ENCODE measurements at places on chromosomes 2 and 18.

- ATAC-seq = no peak
Measured at GRCh38 chr2:69221960-69222751, 164.9 kb downstream of the GFPT1 start.

GRCh38 chr18:48265328-48265727 lies 143.9 kb downstream of the ZBTB7C start:
- ATAC-seq = no peak

DNA sequence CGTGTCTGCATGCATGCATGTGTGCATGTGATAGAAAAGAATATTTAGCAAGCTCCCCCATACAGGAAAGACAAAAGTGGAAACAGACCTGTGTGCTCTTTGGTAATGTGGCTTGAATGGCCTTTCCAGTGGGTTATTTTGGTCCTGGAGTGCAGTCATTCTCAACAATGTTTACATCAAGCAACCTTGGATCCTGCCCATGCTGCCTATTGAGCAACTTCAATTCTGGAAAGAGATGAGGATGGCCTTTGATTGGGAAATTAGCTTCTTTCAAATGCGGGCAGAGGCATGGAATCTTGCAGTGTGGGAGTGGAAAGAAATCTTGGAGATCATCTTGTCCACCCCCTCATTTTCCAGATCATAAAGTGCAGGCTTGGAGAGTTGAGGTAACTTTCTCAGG lies 87.2 kb upstream of the SMAD2 start:
- ATAC-seq = no peak

GRCh38 chr2:33570681-33571080 lies 28.4 kb downstream of the FAM98A start:
- ATAC-seq = no peak

- no peak for ATAC-seq
Measured at GRCh38 chr2:158603986-158604385, 147.2 kb downstream of the PKP4 start.

- ATAC-seq = no peak
Measured at GRCh38 chr18:9068346-9068745, 34.2 kb upstream of the NDUFV2 start.

DNA sequence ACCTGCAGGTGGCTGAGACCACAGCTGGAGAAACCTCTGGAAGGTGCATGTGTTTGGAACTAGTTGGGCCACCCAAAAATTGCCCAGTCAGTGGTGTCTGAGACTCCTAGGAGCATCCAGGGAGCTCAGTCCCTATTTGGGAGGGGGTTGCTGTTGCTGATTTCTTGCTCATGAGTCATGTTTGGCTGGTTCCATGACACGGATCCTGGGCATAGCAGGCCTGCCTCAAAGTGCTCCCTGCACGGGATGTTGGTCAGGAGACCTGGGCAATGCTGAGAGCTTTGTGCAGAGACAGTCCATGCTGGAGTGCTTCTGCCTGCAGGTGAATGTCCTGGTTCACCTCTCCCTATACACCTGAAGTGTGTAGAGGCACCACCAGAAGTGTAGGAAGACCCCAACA lies 194.2 kb downstream of the GLI2 start:
- no peak for ATAC-seq

DNA sequence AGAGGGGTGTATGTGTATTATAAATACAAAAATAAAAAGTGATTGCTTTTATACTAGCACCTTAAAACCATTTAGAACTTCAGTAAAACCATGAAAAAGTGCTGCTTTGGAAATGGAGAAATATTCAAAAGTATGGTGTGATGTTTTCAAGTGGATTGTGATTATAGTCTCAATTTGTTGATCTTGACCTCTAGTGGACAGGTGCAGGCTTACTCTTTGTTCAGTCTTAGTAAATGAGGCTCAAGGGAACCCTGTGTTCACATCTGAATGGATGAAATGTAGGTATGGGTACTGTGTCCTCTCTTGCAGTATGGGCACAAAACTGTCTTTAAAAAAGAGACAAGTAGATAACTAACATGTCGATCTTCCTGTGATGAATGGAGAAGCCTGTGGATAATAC lies 145.8 kb downstream of the MCFD2 start:
- no peak for ATAC-seq

GRCh38 chr2:65026704-65027464 lies 29.3 kb upstream of the CEP68 start:
- peak; percentile 8 for ATAC-seq

GRCh38 chr2:181421464-181421863 lies 35.7 kb upstream of the ITGA4 start:
- ATAC-seq = no peak

DNA sequence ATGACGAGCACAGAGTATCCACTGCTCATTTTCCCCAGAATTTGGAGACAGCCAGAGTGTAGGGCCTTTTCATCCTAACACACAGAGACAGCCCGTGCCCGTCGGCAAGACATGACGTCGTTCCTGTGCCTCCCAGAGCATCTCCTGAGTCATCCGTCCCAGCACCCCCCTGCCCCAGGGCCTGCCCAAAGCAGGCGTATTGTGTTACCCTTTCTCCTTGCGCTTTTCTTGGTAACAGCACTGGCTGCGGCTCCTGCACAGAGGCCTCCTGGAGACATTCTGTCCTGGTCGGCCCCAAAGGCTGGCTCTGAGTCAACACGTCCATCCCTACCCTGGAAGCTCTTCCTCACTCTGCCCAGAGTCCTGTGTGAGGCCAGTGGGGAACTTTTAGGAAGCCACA lies 217.1 kb downstream of the KLHL29 start:
- ATAC-seq = no peak

DNA sequence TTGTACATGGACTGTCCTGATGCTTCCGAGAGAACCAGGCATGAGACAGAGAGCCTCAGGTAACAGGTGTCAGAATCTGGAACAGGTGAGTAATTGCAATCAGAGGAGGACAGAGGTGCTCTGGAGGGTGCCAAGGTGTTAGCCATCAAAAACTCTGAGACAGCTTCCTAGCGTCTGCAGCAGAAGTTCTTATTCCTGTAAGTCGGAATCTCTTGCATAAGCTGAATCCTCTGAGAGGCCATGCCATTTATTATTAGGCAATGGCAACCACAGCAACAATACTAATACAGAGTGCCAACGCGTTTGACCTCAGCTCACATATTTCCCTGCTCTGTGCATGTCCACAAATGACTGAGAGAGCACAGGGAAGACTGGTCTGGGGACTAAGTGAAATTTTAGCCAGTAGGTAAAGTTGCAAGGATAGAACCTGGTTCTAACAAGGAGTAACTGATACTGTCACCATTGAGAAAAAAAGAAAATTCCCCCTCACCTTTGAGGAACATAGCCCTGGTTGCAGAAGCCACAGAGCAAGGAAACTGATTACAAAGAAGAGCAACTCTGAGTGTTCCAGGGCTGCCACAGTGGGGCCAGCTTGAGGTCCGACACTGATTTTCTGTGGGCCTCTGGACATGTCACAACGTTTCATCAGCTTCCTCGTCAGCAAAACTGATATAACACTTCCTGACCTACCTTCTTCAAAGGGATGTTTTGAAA lies 55.1 kb upstream of the ACSL3 start:
- ATAC-seq = no peak

GRCh38 chr18:69840001-69840400 lies 107.7 kb downstream of the CD226 start:
- ATAC-seq = no peak

DNA sequence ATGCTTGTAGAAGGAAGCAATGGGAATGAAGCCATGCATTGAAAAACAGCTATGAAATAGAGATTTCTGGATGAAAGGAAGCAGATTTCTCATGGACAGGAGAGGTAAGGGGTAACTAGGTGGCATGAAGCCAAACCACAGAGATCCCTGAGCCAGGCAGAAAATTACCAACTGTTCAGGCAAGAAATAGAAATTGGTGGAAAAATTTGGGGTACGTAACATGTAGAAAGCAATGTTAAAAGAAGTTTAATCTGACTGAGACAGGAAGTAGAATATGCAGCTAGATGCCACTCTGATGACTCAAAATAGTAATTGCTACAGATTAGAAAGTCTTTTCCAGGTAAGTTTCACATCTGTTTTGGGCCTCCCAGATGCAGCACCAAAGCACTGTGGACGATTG lies 928.5 kb upstream of the CELF4 start:
- no peak for ATAC-seq

DNA sequence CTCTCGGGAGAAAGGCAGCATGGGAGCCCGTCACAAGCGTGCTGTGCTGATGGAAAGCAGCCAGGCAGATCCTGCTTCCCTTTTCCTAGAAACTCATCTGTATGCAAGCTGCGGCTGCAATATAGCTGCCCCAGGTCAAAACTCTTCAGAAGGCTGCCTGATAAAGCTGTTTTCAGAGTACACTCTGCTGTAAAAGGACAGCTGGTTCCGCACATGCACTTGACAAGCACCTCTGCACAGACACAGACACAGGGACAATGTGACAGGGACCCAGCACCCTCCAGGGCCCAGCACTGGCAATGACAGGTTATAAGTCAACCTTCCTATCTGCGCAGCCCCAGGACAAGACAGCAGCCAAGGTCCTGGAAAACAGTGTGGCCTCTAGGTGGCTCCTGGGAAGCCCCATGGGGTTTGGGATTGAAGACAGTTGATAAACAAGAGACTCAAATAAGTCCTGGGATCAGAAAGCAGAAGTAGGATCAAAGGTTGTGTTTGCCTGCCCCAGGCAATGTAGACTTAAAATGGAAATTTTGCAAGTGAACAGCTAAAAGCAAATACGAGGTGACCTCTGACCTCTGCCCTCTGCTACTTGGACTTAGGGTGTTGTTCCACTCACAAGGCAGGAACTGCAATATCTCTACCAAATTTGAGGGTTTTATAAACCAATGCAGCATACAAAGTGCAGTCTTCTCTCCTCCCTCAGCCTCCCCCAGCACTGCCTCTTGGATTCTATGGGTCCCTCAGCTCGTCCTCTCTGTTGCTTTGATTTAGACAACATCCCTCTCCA lies 16.9 kb downstream of the SLC66A2 start:
- no peak for ATAC-seq

- no peak for ATAC-seq
Measured at GRCh38 chr18:78782951-78783563, 196.6 kb upstream of the SALL3 start.

GRCh38 chr2:45859682-45860081 lies 208.2 kb downstream of the PRKCE start:
- ATAC-seq = no peak

- ATAC-seq = no peak
Measured at GRCh38 chr2:45690231-45690630, 38.8 kb downstream of the PRKCE start.

DNA sequence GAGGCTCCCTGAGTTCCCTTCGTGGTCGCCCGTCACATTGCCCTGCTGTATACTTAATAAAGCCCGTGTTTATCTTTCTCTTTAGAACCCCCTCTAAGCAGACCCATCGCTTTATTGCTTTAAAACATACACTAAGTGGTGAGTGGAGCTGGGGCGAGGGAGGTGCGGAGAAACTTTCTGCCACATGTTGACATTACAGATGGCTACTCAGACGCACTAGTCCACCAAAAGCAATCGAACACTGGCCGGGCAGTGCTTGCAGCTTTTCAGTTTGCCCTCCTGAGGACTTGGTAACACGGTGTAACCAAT lies 859 bp upstream of the COLEC12 start:
- no peak for ATAC-seq

DNA sequence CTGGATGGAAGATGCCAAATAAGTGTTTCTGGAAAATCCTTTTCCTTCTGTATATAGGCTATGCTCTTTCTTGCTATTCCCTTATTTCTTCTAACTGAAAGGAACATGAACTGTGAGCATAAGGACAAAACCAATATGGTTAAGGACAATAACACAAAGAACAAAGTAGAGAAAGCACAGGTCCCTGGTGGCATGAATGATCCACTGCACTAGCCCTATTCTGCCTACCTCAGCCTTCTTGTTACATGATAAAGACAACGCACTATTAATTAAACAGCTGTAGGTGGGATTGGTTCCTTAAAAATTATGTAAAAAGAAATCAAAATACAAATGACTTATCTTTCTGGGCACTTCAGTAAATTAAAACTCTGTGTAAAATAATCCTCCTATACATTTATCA lies 1.9 kb upstream of the WDR75 start:
- no peak for ATAC-seq

GRCh38 chr18:45282101-45282812 lies 333.0 kb upstream of the SLC14A2 start:
- no peak for ATAC-seq

GRCh38 chr2:106638580-106638979 lies 151.4 kb downstream of the CD8B2 start:
- no peak for ATAC-seq

DNA sequence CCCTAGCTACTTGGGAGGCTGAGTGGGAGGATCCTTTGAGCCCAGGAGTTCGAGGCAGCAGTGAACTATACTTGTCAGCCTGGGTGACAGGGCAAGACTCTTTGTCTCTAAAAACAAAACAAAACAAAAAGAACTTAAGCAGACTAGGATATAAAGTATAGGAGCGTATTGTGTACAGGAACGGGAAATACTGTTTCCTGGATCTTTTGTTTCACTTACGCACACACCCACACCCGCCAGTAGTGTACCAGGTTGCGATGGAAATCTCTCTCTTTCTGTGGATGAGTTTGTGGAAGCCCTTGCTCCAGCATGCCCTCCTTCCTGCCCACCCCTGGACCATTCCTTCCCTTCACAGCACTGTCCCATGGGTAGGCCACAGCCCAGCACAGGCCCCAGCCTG lies 136.3 kb downstream of the RPIA start:
- no peak for ATAC-seq

DNA sequence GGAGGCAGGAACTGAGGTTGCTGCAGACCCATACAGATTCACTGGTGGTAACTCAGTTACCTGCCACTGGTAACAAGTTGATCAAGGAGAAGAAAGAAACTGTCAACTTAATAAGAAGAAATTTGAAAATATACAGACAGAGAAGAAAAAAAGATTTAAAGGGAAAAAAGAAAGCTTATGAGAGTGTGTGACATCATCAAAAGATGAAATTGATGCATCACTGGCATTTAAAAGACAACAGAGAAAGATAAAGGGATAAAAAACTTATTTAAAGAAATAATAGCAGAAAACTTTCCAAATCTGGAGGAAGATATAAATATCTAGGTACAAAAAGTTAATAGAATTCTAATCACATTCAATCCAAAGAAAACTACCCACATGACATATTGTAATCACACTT lies 1003.2 kb downstream of the TDRD15 start:
- ATAC-seq = no peak

Data from activated CD4-positive, CD25-positive, alpha-beta regulatory T cell treated with anti-CD3 and anti-CD28 coated beads, Interleukin-2, amount 50 U/mL, for 24 hours (primary cell).